T-helper 17 cell (primary cell): ENCODE measurements at places on chromosomes 16 and 17. TPM values are rescaled to one million over a fixed set of nuclear protein-coding genes. Genes with fewer than 3 reads are reported as not detected.
A peak's percentile ranks its signal among the peaks of the same experiment; 100 is the strongest.

DNA sequence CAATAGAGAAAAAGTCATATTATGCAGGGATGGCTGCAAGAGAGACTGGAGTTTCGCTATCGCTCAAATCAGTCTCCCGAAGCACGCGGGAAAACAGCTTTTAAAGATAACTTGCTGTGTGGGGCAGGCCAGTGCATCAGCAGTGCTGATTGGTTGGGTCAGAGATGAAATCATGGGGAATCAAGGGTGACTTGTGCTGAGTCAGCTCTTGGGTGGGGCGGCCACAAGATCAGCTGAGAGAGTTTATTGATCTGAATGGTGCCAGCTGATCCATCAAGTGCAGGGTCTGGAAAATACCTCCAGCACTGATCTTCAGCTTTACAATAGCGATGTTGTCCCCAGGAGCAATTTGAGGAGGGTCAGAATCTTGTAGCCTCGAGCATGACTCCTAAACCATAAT is 430.5 kb downstream of the RBFOX1 start:
- H3K36me3 ChIP-seq: no peaks in the 10 kb centered on the region
- H3K4me1 ChIP-seq: no peaks in the 10 kb centered on the region
- no peaks in the 10 kb centered on the region for H3K27me3 ChIP-seq
- H3K27ac ChIP-seq: no peak overlapping the region
- no peak for DNase-seq

- H3K27me3 ChIP-seq: no peaks in the 10 kb centered on the region
- no peak overlapping the region for H3K4me3 ChIP-seq
- H3K36me3 ChIP-seq: peaks cover 9% of the 10 kb centered on the region
- DNase-seq: peak; percentile 38
Measured at GRCh38 chr17:3944485-3945388, 19.5 kb downstream of the ATP2A3 start.

GRCh38 chr17:18184143-18185031 is 759 bp downstream of the ALKBH5 start:
- H3K4me1 ChIP-seq: peaks cover 41% of the 10 kb centered on the region
- H3K4me3 ChIP-seq: peak overlapping the region; percentile 94
- no peaks in the 10 kb centered on the region for H3K27me3 ChIP-seq
- peak overlapping the region; percentile 96 for H3K27ac ChIP-seq

- H3K4me3 ChIP-seq: no peak overlapping the region
- no peak for DNase-seq
- H3K27ac ChIP-seq: no peak overlapping the region
- H3K36me3 ChIP-seq: no peaks in the 10 kb centered on the region
- H3K27me3 ChIP-seq: no peaks in the 10 kb centered on the region
- no peaks in the 10 kb centered on the region for H3K4me1 ChIP-seq
Measured at GRCh38 chr16:73390936-73391335, 343.0 kb upstream of the ZFHX3 start.

DNA sequence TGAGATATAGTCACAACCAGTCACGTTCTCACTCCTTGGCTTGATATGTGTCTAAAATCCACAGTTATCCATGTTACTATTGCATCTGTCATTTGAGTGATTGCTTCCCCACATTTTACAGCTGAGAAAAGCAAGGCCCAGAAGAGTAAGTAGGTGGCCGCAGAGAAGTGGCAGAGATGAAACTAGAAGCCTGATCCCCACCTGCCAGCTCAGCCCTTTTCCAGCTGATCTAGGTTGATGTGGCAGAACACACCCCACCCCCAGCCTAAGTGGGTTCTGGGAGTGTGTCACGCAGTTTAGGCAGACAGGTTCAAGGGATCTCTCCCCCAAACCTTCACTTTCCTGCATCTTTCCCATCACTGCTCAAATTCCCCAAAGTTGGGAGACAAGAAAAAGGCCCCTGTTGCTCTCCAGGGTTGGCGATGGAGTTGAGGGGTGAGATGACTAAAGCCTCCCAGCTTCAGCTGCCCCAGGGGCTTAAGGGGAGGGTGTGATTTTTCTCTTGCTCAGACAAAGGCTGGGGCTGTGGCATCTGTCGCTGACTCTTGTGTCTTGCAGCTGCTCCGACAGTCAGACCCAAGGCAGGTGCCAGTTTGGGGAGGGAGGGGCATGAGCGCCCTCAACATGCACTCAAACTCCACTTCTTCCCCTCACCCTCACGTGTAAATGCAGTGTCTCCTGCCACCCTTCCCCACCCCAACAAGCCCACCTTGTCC is 48.9 kb upstream of the LHX1 start:
- DNase-seq: no peak
- no peak overlapping the region for H3K4me3 ChIP-seq
- H3K27me3 ChIP-seq: peaks cover 44% of the 10 kb centered on the region
- H3K27ac ChIP-seq: no peak overlapping the region
- H3K4me1 ChIP-seq: peaks cover 3% of the 10 kb centered on the region

- H3K27me3 ChIP-seq: no peaks in the 10 kb centered on the region
- DNase-seq: no peak
- no peak overlapping the region for H3K27ac ChIP-seq
- no peaks in the 10 kb centered on the region for H3K36me3 ChIP-seq
Measured at GRCh38 chr17:78106211-78106610, 22.3 kb downstream of the TMC6 start.

The ADGRG3 gene
- total RNA-seq: 0.75 TPM

GRCh38 chr17:58401287-58401686 is 16.0 kb downstream of the RNF43 start:
- H3K27me3 ChIP-seq: no peaks in the 10 kb centered on the region
- peaks cover 5% of the 10 kb centered on the region for H3K4me1 ChIP-seq
- no peak overlapping the region for H3K27ac ChIP-seq
- H3K36me3 ChIP-seq: no peaks in the 10 kb centered on the region
